ENCODE measurements at places on chromosomes 3 and 15.

DNA sequence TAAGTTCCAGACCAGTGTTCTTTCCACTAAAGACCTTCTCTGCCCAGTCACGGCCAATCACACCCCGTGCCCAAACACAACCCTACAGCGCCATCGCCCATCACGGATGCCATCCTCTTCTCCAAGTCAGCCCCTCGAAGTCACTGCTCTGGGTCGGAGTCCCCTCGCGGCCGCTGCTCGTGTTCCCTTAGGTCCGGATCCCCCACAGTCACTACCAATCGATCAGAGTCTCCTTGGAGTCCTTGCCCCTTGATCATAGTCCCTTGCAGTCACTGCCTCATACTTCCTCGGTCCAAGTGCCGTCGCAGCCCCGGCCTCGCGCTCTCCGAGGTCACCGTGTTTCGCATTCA lies 461 bp downstream of the PCYT1A start:
- no peak for DNase-seq

DNA sequence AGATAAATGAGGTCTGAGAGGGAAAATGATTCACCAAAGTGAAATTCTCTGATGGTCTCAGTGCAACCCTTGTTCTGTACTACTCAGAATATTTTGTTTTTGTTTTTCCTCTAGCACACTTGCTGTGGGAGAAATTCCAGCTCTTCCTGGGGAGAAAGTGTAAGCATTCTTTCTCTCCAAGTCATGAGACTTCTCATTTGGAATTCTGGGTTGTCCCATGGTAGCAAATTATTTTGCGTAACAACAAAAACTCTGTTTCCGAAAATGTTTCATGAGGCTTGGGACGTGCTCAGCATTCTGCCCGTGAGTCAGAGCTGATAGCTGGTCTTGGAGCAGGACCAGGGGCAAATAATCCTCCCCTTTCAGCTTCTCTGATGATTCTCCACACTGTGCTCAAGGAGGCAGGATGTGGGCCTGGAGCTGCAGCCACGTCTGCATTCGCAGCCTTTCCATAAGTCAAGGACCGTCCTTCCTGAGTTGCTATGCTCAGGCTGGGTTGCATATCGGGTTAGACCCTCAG lies 70.3 kb downstream of the SENP2 start:
- no peak for DNase-seq

GRCh38 chr15:68201879-68202261 lies 3.3 kb downstream of the CALML4 start:
- DNase-seq: no peak

DNA sequence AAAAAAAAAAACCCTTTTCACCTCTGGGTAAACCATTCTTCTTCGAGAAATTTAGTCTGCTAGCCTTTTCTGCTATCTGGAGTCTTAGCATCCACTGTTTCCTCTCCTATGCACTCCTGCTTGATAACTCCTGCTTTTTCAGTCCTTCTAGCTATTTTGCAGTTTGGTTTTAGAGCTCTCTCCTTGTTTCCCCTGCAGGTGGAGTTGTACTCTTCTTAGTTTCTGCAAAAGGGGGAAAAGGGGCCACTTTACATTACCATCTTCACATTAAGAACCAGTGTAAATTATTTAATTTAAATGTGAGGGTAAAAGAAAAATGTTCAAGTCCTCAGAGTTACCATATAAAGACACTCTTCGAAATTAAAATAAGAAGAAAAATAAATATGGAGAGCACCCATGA lies 23.6 kb upstream of the MYLK start:
- DNase-seq: no peak

GRCh38 chr3:31610700-31611275 lies 78.1 kb downstream of the STT3B start:
- DNase-seq: no peak

GRCh38 chr3:31004025-31004678 lies 109.7 kb upstream of the GADL1 start:
- DNase-seq: no peak

GRCh38 chr3:173826901-173827609 lies 429.5 kb downstream of the NLGN1 start:
- no peak for DNase-seq

Data from NCI-H1105 (cell line).